Esophagus muscularis mucosa (tissue), 4 donors: ENCODE measurements at places on chromosomes 2 and 18. TPM values are rescaled to one million over a fixed set of nuclear protein-coding genes. Genes with fewer than 3 reads are reported as not detected.
A peak's percentile ranks its signal among the peaks of the same experiment; 100 is the strongest.

DNA sequence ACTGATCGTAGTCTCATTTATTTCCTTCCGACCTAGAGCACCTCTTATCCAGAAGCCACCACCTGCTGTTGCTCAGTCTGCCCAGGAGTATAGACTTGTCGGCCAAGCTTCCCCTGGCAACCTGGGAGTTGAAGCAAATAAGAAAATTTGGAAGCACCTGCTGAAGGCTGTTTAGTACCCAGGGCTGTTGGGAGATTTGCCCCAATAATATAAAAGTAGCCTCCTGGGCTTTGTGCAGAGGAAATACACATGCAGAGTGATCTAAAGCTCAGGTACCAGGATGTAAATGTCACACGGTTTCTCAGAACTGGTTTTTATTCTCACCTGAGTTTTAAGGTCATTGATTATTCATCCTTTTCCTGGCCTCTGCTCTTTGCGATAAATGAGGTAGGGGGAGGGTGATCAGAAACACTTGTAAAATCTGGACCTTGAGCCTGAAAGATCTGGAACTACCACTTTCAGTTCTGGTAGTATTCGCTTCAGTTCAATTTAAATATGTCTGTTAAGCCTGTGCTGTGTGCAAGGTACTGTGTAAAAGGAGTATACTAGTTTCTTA is 789 bp upstream of the COX7A2L start:
- H3K4me1 ChIP-seq = peaks cover 41% of the 10 kb centered on the region
- no peak for DNase-seq
- peak overlapping the region; percentile 94 for H3K4me3 ChIP-seq
- no peaks in the 10 kb centered on the region for H3K36me3 ChIP-seq
- H3K27ac ChIP-seq = peak overlapping the region; percentile 92
- H3K27me3 ChIP-seq = no peaks in the 10 kb centered on the region

Gene SIX2
- 1.3 TPM for total RNA-seq

DNA sequence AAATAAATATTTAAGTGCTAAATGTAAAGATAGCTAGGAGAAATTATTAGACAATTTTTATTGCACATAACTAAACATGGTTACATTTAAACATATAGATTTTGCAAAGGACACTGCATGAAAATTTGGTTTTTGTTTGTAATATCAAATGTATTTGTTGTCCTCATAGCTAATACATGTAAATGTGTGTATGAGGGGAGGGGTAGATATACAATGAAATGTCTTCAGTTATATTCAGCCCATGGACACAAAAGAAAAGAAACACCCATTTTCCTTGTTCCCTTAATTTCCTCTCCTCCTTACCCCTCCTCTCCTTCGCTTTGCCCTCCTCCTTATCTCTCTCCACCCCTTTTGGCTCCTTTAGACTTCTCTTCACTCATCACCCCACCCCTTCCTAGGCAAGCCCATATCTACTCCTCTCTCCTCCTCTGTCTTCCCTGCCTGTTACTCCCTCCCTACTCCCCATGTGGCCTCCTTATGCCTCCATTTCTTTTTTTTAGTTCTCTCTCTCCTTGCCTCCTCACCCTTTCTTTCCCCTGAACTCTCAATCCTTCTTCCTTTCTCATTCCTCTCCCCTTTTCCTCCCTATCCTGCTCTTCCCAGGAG is 1.4 kb downstream of the COL3A1 start:
- no peaks in the 10 kb centered on the region for H3K4me1 ChIP-seq
- no peaks in the 10 kb centered on the region for H3K27me3 ChIP-seq
- peak overlapping the region; percentile 84 for H3K27ac ChIP-seq
- DNase-seq = no peak
- H3K4me3 ChIP-seq = peak overlapping the region; percentile 60
- H3K36me3 ChIP-seq = no peaks in the 10 kb centered on the region

DNA sequence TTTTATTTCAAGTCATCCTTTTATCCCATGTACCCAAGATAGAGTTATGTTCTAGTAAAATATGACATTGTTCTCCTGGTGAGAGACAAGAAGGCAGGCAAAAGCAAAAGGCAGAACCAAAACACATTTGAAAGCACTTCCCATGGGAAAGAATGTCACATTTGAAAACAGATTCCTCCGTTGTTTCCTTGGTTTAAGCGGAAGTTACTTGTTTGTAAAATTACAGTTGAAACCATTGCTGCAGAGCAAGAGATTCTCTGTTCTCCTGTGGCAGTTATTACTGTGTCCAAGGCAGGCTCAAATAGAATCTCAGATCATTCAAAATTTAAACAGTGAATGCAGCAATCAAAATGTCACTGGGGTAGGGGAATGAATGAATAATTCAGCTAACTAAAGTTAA is 149.6 kb downstream of the MTCL1 start:
- no peaks in the 10 kb centered on the region for H3K4me1 ChIP-seq
- H3K27ac ChIP-seq = no peak overlapping the region
- no peaks in the 10 kb centered on the region for H3K27me3 ChIP-seq
- no peak for DNase-seq

- H3K27me3 ChIP-seq = peaks cover 3% of the 10 kb centered on the region
- H3K36me3 ChIP-seq = no peaks in the 10 kb centered on the region
- H3K27ac ChIP-seq = no peak overlapping the region
- H3K4me3 ChIP-seq = no peak overlapping the region
- no peak for DNase-seq
These were observed 5.6 kb downstream of the ZAP70 start for GRCh38 chr2:97718942-97719341.

- no peak overlapping the region for H3K27ac ChIP-seq
- H3K4me1 ChIP-seq = no peaks in the 10 kb centered on the region
- DNase-seq = no peak
- H3K27me3 ChIP-seq = no peaks in the 10 kb centered on the region
These were observed 159.9 kb downstream of the BARD1 start for GRCh38 chr2:214649440-214650205.

GRCh38 chr2:63669596-63669995 is 80.8 kb downstream of the MDH1 start:
- H3K36me3 ChIP-seq = no peaks in the 10 kb centered on the region
- no peak for DNase-seq
- no peaks in the 10 kb centered on the region for H3K4me1 ChIP-seq
- no peak overlapping the region for H3K27ac ChIP-seq
- H3K4me3 ChIP-seq = no peak overlapping the region

DNA sequence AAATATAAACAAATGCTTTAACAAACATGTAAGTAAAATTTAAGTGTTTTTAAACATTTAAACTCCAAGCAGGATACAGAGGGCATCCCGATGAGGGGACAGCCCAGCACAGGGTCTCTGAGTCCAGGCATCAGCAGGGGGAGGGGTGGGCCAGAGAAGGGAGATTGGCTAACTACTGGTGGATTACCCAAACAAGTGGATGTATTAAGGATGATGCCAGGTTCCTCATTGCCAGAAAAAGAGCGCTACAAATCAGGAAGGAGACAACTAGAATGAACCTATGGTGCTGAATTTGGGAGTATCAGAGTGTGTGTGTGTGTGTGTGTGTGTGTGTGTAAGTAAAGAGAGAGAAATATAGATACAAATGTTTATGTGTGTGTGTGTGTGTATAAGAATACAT is 162.0 kb upstream of the RMP24 start:
- H3K36me3 ChIP-seq = no peaks in the 10 kb centered on the region
- no peaks in the 10 kb centered on the region for H3K4me1 ChIP-seq
- DNase-seq = no peak
- H3K27ac ChIP-seq = no peak overlapping the region
- no peak overlapping the region for H3K4me3 ChIP-seq
